ENCODE measurements at places on chromosomes 2 and 18.

DNA sequence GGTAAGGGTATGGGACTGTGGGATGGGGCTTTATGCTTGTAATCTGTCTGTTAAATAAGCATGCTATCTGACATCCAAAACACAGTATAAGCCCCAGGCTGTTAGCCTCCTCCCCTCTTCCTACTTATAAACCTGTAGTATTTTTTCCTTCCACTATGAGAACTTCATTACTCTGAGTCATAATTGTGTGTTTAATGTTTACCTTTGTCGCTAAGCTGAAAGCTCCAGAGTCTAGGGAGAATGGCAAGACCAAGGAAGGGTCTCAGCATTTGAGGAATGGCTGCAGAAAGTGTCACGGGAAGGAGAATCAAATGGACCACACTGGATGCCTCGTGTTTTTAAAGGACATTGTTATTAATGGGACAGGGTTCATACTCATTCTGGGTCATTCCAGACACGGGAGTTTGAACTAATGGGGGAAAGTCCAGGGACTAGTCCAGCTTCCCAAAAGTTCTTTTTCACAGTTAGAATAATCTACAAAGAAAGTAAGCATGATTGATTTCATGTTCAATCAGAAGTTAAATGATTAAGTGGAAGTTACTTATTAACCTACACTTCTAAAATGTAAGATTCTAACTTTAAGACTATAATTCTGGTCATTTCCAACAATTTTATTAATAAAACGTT, 292.2 kb downstream of the AFF3 start:
- no peak for DNase-seq

- DNase-seq = no peak
Measured at GRCh38 chr2:209772290-209772685, 656 bp downstream of the UNC80 start.

GRCh38 chr18:79814373-79814772, 16.6 kb downstream of the KCNG2 start:
- no peak for DNase-seq

DNA sequence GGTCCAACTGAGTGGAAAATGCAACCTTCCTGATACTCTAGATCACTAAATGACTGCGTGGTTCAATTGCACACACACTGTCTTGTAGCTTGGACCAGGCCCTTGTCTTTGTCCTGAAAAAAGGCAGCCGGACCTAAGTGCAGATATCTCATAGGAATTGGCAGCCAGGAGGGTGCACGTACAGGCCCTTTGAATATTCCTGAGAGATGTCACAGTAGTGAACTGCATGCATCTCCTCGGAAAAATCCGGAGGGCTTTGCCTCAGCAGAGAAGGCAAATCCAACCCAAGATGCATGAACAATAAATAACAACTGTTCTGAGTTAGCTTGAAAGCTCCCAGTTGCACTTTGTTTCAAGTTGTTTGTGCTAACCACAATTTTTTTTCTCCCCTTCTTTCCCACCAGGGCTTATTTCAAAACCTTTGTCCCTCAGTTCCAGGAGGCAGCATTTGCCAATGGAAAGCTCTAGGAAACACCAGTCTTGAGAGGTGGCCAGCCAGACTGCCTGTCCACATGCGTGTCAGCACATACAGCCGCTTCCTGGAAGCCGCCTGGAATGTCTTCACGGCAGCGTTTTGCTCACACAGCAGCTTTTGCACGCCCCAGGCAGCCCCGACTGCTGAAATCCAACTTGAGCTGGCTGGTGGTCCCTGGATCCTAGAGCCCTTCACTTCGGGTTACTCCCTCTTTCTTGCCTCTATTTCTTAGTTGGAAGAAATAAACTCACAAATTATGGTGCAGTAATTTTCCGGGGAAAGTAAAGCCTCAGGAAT, 54.4 kb upstream of the FOSL2 start:
- no peak for DNase-seq

GRCh38 chr2:11370377-11371091, 26.1 kb upstream of the ROCK2 start:
- no peak for DNase-seq

DNA sequence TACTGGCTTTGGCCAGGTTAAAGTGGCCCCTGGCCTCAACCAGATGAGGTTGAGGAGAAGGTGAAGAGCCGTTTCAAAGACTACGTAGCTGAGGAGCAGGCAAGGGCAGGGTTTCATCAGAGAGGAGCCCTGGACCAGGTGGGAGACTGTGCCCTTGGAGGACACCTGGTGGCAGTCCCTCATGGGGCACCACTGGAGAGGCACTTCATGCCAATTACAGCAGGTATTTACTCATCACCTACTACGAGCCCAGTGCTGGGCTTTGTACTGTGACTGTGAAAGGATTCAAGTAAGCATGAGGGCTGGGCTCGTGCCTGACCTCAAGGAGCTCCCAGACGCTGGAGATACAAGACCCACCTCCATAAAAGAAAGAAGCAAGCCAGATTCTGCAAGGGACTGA, 37.6 kb downstream of the SMAD7 start:
- DNase-seq = no peak

GRCh38 chr2:108301558-108301957, 12.9 kb downstream of the SULT1C2 start:
- no peak for DNase-seq

DNA sequence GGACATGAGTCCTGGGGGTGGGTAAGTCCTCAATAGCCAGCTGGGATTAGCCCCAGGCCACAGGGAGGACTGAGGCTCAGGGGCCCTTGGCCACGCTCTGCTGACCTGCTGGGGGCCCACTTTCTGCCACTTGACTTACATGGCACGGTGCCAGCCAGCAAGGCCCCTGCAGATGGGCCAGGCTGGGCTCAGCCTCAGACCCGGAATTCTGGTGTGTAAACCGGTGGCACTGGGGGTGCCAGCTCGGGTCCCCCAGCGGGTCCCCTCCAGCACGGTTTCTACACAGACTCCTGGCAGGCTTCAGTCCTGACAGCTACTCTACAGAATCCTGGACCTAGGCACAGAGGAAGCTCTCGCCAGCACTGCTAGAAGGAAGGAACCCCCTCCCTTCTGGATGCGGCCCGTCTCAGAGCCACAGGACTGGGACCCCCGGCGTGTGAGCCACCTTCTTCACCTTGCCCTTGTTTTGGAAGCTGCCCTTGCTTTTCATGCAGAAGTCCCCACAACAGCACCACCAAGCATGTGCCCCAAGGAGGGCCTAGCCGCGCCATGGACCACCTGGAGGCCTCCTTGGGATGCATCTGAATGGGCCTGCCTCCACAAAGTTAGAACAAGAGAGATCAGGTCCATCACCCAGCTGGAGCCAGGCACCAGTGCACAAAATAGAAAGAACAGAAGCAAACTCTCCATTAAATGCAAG, 8.0 kb downstream of the HDAC4 start:
- DNase-seq = no peak

GRCh38 chr2:23595601-23596251, 210.7 kb downstream of the KLHL29 start:
- DNase-seq = peak; percentile 14

GRCh38 chr2:201237486-201238123, 22.7 kb upstream of the CASP8 start:
- DNase-seq = peak; percentile 64

DNA sequence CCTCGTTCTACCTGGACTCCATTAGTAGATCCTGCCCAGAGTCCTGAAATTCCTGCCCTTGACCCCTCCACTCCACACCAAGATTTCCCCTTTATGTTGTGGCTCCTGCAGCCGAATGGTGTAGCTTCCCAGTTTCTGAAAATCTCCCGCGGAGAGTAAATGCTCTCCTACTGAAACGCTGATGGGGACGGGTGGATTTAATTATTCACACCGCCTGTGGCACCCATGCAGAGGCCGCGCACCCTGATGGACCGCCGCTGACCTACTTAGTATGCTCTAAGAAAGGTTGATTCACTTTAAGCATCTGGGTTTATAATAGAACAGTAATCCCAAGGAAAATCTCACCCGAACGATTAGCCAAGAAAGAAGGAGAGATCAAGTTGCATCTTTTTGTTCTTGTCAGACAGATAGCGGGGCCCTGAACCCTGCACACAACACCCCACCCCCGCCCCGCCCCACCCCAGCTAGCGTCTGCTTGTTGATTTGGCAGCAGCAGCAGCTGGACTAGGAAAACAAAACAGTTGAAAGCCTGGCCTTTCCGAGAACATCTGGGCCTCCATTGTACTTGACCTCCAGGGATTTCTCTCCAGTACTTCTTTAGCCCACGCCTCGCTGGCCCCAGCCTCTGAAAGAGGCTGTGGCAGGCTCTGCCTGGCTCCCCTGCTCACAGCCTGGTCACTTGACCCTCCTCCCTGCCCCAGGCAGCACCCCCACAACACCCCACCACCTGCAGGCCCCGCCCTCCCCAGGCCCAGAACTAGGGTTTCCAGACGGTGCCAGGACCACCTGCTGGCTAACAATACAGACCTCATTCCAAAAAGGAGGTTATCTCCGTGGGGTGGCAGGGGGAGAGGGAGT, 53.6 kb downstream of the DPYSL5 start:
- DNase-seq = no peak

DNA sequence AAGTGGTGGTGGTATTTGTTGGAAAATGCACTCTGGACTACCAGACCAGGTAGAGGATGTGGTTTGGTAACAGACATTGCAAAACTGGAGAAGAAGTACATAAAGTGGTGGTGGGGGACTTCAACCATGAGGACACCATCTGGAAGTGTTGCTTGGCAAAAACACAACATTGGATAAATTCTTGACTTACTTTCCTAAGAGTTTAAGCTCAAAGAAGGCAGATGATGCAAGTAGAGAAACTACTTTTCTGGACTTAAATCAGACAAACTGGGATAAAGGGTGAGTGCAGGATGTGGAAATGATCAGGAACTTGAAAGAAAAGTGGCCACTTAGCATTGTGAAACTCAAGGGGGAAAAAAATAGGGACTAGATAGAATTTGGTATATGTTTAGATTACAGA, 487.4 kb downstream of the ZEB2 start:
- DNase-seq = peak; percentile 17

- DNase-seq = no peak
Measured at GRCh38 chr2:105573910-105574655, 170.6 kb upstream of the NCK2 start.

DNA sequence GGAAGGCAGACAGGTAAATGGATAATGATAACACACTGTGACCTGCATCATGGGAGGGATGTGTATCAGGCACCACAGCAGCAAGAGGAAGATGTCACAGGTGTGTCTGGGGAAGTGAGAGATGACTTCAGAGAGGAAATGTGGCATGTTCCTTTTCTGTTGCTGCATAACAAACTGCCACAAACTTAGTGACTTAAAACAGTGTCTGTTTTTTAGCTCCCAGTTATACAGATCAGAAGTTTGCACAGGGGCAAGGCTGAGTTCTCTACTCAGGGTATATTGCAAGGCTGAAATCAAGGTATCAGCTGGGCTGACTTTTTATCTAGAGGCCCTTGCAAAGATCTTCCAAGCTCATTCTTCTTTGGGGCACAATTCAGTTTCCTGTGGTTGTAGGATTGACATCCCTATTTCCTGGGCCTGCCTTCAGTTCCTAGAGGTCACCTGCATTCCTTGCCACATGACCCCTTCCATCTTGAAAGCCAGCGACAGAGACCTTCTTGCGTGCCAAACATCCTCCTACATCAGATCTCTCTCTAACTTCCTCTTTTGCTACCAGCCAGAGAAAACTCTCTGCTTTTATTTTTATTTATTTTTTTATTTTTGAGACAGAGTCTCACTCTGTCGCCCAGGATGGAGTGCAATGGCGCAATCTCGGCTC, 2.1 kb upstream of the MAP3K2 start:
- peak; percentile 78 for DNase-seq

DNA sequence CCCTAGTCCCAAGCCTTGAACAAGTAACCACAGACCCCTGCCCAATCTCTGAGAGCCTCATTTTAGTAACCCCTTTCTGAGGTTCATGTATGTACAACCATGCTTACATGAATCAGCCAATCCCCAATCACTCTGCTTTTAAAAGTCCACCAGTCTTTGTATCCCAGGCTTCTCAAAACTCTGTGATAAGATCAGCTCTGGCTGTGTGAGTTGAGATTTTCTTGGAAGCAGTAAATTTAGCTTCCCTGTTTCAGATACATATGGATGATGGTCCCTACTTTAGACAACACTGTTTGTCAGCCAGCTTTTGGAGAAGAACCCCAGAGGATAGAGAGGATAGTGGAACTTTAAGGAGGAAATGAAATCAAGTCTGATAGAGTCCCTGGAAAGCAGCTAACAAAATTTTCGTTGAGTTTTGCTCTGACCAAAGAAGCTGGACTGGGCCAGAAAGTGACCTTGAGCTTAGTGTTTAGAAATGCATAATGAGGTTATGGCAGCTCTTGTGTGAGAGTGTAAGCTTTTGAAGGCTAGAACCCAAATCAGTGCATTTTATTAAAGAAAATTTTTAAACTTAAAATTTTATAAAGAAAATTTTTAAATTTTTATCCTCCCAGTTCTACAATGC, 3.7 kb downstream of the ADNP2 start:
- DNase-seq = no peak

- no peak for DNase-seq
Measured at GRCh38 chr18:70334264-70334663, 45.4 kb downstream of the SOCS6 start.

DNA sequence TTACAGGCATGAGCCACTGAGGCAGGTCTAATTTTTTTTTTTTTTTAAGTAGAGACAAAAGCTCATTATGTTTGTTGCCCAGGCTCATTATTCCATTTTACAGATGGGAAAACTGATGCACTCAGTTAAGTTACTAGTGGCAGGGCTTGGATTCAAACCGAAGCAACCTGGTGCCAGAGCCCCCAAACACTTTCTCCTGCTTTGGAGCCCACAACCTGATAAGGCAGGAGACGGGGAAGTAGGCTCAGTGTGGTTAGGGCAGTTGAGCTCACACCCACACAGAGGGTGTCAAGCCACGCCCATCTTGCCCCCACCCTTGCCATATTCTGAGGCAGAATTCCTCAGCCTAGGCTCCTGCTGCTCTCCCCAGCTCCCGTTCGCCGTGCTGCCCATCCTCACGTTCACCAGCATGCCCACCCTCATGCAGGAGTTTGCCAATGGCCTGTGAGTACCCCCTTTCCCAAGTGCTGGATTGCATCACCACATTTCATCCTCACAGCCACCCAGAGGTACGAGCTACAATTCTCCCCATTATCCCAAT, 5.8 kb upstream of the CTDSP1 start:
- peak; percentile 88 for DNase-seq

GRCh38 chr2:221254299-221254698, 317.8 kb downstream of the EPHA4 start:
- no peak for DNase-seq

GRCh38 chr2:106638043-106638442, 150.9 kb downstream of the CD8B2 start:
- DNase-seq = peak; percentile 33

DNA sequence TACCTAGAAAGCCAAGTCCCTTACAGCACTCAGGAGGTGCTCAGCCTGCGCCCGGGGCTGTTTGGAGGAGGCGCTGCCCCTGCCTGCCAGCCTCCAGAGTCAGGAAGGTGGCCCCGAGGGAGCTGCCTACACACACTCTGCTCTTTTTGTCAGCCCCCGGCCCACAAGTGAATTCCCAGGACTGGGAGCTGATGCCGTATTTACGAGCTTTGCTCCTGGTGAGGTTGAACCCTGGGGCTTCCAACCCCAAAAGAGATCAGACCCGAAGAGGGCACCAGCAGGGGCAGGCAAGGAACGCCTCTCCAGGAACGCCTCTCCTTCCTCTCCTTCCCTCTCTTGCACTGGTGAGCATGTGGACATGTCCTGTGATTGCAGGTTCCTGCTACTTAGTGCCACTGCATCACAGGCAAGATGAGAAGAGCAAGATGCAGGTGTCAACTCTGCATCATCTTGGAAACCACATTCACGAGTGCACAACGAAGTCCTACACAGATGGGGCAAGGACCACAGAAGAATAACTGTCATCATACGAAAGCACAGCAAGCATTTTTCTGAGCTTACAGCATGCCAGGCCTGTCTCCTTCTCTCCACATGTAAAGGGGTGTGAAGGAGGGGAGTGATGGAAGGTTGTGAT, 126.7 kb downstream of the NDUFA10 start:
- no peak for DNase-seq

Data from NB4 (cell line).